Airway epithelial cell (primary cell): ENCODE measurements at places on chromosomes 11 and 22. TPM values are rescaled to one million over a fixed set of nuclear protein-coding genes. Genes with fewer than 3 reads are reported as not detected.

Gene ENTHD1
- not detected in 2 replicates for total RNA-seq

Gene NELL1
- total RNA-seq: not detected in 2 replicates

Gene TSGA10IP
- total RNA-seq: not detected in 2 replicates

Gene PRR33
- total RNA-seq: not detected in 2 replicates

Gene USP2
- total RNA-seq: 1.1 and 1.9 TPM in 2 replicates

Gene KLHL35
- 0.14 and 0.35 TPM in 2 replicates for total RNA-seq

Gene PHLDA2
- total RNA-seq: 126 TPM in 2 replicates
